A549 treated with Hydrocortisone at 1 μM for 4 hours (cell line): ENCODE measurements at places on chromosomes 4 and X. TPM values are rescaled to one million over a fixed set of nuclear protein-coding genes. Genes with fewer than 3 reads are reported as not detected.

Gene BMX
- total RNA-seq = 0.03 TPM in 1 of 5 replicates, not detected in the others

Gene SPACA5
- total RNA-seq = not detected in 5 replicates

Gene CTAG1A
- total RNA-seq = not detected in 5 replicates

Gene MAGEA11
- total RNA-seq = 0.06 TPM in 1 of 5 replicates, not detected in the others

Gene TLR6
- 1.8 to 2.6 TPM (median 2.2 TPM) in 5 replicates for total RNA-seq

Gene RASL11B
- 0.07 to 0.10 TPM (median 0.09 TPM) in 4 of 5 replicates, not detected in the other for total RNA-seq

Gene RIPPLY1
- 0.10 to 0.12 TPM in 2 of 5 replicates, not detected in the others for total RNA-seq

Gene F11
- total RNA-seq = not detected in 5 replicates

Gene NPY1R
- total RNA-seq = 0.08 to 0.17 TPM (median 0.12 TPM) in 4 of 5 replicates, not detected in the other
